Posterior cingulate gyrus (tissue), 11 donors: ENCODE measurements at places on chromosomes 16 and 17.

- no peak for DNase-seq
Observed at GRCh38 chr17:13598353-13599167, 3.2 kb downstream of the HS3ST3A1 start.

DNA sequence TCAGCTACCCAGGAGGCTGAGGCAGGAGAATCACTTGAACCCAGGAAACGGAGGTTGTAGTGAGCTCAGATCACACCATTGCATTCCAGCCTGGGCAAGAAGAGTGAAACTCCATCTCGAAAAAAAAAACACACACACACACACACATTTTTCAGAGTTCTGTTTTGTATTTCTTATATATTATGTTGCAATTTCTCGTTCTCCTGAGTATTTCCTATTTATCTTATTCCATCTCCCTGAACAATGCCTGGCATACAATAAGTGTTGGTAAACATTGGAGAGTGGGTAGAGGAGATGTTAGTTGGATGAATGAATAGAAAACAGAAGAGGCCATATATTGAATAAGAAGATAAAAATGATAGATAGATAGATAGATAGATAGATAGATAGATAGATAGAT lies 167.8 kb upstream of the CDH5 start:
- DNase-seq: no peak

DNA sequence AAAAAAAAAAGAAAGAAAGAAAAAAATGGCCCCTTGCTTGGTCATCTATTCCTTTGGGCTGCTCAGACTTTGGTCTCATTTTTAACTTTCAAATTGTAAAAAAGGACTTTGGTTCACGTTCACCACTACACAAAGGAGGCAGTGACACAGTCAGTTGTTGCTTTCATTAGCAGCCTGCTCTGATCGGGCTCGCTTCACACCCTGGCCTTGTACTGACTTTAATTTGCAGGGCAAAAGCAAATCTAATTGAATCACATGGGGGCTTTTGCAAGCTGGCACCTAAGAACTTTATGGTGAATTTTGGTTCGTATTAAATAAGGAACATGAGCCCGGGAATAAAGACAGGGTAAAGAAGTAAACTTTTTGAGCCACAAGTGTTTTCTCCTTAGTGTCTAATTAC lies 103.6 kb upstream of the CDH11 start:
- no peak for DNase-seq

DNA sequence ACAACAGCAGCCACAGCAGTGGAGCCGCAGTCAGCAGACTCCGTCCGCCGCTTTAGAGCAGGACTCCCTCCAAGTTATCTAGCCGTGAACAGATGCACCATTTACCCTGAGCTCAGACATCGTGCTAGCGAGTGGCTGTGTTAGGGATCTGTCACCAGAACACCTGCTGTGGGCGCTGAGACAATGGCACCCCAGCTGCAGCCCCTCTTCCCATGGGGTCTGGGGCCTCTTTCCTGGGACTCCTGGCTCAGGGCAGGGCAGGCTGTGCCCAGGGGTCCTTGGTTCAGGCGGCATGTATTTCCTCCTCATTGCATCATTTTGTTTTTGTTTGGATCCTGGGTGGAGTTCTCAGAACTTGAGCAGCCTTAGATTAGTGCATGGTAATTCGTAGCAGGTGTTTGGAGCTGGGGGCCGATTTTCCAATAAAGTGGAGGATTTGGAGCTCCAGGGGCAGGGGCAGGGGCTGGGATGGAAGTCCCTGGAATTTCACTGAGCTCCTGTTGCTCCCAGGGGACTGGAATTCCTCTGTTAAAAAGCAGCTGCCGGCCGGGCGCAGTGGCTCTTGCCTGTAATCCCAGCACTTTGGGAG lies 23.4 kb downstream of the NMRAL1 start:
- DNase-seq: no peak

DNA sequence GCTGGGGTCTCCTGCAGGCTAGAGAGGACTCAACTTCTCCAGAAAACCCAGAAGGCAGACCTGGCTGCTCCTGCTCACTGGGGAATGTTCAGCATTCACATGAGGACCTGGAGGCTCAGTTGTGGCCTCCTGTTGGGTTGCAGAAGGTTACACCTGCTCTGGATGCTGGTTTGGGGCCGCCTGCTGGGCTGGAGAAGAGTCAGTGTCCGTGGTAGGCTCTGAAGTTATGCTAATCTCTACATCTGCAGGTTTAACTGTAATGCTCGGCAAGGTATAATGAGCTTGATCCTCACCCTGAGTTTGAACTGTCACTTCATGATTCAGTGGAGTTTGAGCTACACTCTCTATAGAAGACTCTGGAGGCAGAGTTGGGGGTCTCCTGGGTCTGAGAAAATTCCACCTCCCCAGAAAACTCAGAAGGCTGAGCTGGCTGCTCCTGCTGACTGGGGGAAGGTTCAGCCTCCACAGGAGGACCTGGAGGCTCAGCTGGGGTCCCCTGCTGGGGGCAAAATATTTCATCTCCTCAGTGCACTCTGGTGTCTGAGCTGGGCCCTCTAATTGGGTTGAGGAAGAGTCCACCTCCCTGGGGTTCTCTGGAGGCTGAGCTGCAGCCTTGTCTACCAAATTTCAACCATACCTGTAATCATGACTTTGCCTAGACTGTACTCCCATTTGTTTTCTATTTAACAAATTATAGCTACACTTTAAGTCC lies 23.5 kb downstream of the RDM1 start:
- no peak for DNase-seq

GRCh38 chr16:57527610-57528360 lies 8.6 kb downstream of the CCDC102A start:
- DNase-seq: no peak

DNA sequence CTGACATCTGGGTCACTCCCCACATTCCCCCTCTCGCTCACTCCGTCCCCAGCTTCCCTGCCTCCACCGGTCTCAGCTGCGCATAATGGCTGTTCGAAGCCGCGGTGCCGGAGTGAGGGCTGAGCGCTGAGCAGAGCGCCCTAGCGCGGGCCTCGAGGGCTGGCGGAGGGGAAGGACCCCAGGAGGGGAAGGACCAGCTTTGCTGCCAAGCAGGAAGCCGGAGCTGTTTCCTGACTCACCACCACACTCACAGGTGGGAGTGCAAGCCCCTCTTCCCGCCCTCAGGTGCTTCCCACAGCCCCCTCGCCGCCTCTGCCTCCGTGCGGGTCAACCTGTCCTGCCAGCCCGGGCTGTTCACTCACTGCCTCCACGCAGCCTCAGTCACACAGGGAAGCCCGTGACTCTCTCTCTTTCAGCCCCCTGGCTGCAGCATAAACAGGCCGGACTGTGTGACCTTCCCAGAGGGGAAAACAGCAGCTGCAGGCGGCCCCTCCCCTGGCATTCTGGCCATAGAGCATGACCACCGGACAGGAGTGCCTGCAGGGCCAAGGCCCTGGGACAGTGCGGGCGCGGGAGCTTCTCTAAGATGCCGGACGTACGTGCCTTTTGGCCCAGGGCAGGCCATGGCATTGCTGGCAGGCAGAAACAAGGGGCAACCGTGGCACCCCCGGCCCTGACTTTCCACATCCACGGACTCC lies 23.7 kb downstream of the SLC43A2 start:
- no peak for DNase-seq

DNA sequence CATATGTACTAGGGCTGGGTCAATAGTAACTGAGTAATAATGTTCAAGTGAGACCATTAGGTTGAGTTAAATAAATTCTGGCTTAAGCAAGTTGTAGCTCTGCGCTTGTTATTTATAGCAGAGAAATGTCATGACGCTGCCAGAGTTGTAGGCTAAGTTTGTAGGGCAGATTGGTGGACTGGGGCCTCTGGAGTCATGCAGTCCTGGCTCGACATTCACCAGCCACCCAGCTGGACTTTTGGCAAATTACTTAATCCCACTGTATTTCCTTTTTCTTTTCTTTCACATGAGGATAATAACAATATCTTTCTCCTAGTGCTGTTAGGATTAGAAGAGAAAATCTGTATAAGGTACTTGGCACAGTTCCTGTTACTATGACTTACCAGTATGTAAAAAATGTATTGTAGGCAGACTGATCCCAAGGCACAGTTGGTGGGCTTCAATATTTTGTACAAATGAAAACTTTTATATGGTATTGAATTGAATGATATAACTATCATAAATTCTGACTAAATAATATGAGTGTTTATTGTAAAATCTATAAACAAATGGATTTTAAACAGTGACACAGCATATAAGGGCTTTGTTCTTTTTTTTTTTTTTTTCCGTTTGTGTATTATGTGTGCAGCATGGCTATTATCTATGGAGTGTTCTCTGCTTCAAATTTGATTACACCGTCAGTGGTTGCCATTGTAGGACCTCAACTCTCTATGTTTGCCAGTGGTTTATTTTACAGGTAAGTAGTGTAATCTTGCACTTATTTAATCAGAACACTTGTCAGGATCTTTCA lies 2.6 kb downstream of the MFSD11 start:
- no peak for DNase-seq

- DNase-seq: no peak
Observed at GRCh38 chr17:80781211-80781610, 210.4 kb upstream of the CHMP6 start.

DNA sequence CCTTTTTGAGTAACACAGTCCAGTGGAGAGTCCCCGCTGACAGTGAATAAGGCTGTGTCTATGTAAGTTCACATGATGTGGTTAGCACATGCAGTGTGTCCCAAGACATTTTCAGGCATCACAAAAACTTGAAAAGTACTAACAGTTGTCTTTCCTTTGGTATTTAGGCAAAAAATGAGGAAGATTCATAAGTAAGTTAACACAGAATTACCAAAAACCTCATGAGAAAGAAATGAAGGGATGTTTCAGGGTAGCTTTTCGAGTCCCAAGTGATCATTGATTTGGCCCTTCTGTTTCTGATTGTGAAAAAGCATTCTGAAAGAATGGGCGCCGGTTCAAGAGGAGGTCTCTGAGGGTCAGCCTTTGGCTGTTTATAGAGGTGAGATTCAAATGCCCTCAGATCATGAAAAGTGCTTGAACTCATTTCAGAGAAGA lies 529 bp upstream of the ASPA start:
- DNase-seq: no peak
